Heart left ventricle (tissue), 16 donors: ENCODE measurements at places on chromosomes 11 and 22. TPM values are rescaled to one million over a fixed set of nuclear protein-coding genes. Genes with fewer than 3 reads are reported as not detected.

Gene MYBPC3
- 2,395 TPM for total RNA-seq

Gene ZFTA
- total RNA-seq, result 8.1 TPM

Gene SLC22A12
- total RNA-seq, result not detected

Gene GAB4
- not detected for total RNA-seq

Gene HTR3A
- 0.23 TPM for total RNA-seq

Gene APOA4
- not detected for total RNA-seq

Gene SCGB1D2
- not detected for total RNA-seq

Gene IRAG1
- total RNA-seq, result 6.2 TPM

Gene PRR33
- total RNA-seq, result 4.2 TPM

Gene PATE4
- total RNA-seq, result not detected

Gene RIMBP3C
- not detected for total RNA-seq

Gene ANKK1
- not detected for total RNA-seq

Gene ZP1
- not detected for total RNA-seq

Gene PLA2G3
- total RNA-seq, result not detected

Gene IL17RA
- 5.8 TPM for total RNA-seq

Gene SAA4
- total RNA-seq, result not detected

Gene NAV2
- total RNA-seq, result 15.0 TPM

Gene ACTN3
- not detected for total RNA-seq

Gene CRYBA4
- total RNA-seq, result not detected

Gene KRTAP5-11
- not detected for total RNA-seq

Gene TMEM184B
- 59.1 TPM for total RNA-seq

Gene CD44
- total RNA-seq, result 18.7 TPM

Gene AIFM3
- not detected for total RNA-seq

Gene INS
- 0.67 TPM for total RNA-seq

Gene SCGB1A1
- total RNA-seq, result not detected
